ENCODE measurements at places on chromosomes 6 and 20. TPM values are rescaled to one million over a fixed set of nuclear protein-coding genes. Genes with fewer than 3 reads are reported as not detected.

CRISP3 gene
- not detected for total RNA-seq

DNA sequence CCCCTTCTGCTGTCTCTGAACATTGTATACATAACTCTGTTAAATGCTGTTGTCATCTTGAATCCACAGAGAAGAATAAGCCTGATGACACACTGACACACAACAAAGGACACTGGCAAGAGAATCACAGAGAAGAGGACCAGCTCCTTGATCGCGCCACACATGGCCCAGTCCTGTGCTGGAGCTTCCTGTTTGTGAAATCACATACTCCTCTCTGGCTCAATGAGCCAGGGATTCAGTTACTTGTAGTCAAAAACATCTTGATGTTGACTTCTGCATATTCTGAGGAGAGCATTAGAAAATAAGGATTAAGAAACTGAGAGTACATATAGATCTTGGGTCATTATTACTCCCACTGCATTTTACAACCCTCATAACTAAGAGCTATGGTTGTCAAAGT, 100.1 kb downstream of the EPB41L2 start:
- no peak overlapping the region for H3K27ac ChIP-seq
- H3K4me3 ChIP-seq, result no peak overlapping the region
- H3K27me3 ChIP-seq, result no peaks in the 10 kb centered on the region
- no peaks in the 10 kb centered on the region for H3K36me3 ChIP-seq
- no peak for DNase-seq

ARHGAP18 gene
- total RNA-seq, result 183 TPM

- H3K4me3 ChIP-seq, result no peak overlapping the region
- no peaks in the 10 kb centered on the region for H3K4me1 ChIP-seq
- no peak for DNase-seq
- no peak overlapping the region for H3K27ac ChIP-seq
Observed at GRCh38 chr20:24158281-24158680, 169.7 kb upstream of the GGTLC1 start.

- no peaks in the 10 kb centered on the region for H3K4me1 ChIP-seq
- H3K36me3 ChIP-seq, result no peaks in the 10 kb centered on the region
- no peaks in the 10 kb centered on the region for H3K27me3 ChIP-seq
- H3K27ac ChIP-seq, result no peak overlapping the region
- no peak overlapping the region for H3K4me3 ChIP-seq
- no peak for DNase-seq
Observed at GRCh38 chr6:14517516-14518105, 400.0 kb downstream of the CD83 start.

SASH1 gene
- total RNA-seq, result 8.2 TPM

HNF4A gene
- total RNA-seq, result 190 TPM

- H3K36me3 ChIP-seq, result peaks cover 25% of the 10 kb centered on the region
- no peak overlapping the region for H3K4me3 ChIP-seq
- no peaks in the 10 kb centered on the region for H3K27me3 ChIP-seq
- no peak overlapping the region for H3K27ac ChIP-seq
- no peak for DNase-seq
Observed at GRCh38 chr6:167137081-167137480, 14.2 kb downstream of the CCR6 start.
